ENCODE measurements at places on chromosomes 16 and 17.

DNA sequence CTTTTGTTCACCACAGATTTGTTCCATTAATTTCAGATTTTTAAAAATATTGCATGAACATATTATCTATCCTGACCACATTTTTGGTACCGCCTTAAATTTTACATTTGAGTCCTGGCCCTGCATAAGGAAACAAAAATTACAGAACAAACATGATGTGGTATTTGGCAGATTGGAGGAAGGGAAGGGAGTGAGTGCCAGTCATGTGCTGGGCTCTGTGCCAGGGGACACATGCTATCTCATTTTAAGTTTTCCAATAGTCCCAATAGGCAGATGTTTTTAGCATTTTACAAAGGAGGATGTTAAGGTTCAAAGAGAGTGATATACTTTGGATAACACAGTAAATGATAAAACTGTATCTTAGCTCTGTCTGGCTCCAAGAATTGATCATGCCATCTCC lies 185.1 kb downstream of the CDK5R1 start:
- no peak for DNase-seq

DNA sequence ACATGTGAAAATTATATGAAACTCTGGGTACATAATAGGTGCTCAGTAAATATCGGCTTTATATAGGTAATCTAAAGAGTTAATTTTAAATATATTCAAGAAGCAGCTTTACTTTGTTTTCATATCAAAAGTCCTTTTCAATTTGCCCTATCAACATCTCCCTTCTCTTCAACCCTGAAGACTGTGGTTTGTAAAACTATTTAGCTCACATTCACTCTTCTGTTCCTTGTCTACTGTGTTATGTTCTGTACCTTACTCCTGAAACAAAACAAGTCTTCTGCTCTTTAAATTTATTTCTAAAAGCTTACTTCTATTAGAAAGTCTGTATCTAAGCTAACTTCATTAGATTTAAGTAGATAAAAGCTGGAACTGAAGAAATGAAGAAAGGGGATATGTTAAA lies 301.7 kb upstream of the PMFBP1 start:
- DNase-seq, result no peak

- no peak for DNase-seq
Observed at GRCh38 chr17:78408476-78409050, 30.1 kb downstream of the PGS1 start.

DNA sequence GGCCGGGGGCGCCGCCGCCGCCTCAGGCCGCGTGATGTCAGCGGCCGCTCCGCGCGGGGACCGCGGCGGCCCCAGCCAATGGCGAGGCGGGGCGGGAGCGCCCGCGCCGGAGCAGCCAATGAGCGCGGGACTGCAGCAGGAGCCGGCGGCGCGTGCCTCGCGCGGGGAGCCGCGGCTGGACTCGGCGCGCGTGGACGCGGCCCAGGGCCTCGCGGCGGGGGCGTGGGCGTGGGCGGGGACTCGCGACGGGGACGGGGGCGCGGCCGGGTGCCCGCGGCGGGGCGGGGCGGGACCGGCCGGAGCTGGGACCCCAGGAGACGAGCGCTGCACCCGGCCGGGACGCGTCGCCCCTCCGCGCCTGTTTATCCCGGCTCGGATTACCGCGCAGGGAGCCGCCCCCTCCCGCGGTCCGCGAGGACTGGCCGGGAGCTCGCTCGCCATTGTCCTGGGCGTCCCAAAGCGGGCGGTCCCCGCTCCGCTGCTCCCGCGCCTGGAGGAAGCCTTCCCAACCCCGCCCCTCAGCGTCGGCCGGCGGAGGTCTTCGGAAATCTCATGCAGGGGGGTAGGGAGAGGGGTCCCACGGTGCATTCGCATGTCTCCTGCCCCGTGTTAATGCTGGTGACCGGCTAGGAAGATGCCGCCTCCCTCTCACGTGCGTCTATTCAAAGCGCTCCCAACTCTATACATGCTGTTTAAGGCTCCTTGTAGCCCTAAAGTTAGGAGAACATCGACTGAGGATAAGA lies at the start of gene RNF157:
TSS of gene RNF157 (minus strand) at position 33 of the 743 bp plus-strand sequence. CDS start 253 bp downstream, outside the sequence.
- no peak for DNase-seq

- DNase-seq, result no peak
Observed at GRCh38 chr16:89023151-89023551, 46.1 kb upstream of the CBFA2T3 start.

GRCh38 chr17:13024016-13024415 lies 6.2 kb upstream of the ELAC2 start:
- DNase-seq, result no peak

DNA sequence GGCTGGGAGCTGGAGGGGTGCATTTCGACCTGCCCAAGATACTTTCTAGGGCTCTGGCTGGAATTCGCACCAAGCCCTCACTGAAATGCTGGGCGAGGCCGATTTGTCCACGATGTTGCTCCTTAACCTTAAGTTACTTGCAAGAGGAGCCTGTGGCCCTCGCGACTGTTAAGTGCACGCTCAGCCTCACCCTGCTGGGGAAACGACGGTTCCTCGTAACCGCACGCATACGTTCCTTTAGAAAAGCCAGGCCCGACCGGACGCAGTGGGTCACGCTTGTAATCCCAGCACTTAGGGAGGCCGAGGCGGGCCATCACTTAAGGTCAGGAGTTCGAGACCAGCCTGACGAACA lies 607 bp upstream of the NCOR1 start:
- DNase-seq, result peak; percentile 27

DNA sequence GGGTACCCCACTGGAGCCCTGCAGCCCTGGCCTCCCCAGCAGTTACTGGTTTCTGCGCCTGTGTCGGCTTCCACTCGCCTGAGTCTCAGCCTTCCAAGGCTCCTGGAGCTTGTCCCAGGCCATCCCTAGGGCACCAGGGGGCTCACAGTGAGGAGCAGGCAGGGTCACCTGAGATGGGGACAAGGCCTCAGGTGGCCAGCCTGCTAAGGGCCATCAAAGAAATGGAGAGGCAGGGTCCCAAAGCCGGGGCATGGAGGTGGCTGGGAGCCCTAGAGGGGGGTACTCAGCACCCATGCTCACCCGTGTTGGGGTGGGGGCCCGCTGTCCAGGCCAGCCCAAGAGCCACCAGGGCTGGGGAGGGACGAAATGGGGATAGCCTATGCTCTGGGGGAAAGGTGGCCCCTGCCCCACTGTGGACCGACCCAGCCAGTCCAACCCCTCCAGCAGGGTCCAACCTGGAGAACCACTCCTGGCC lies 1.3 kb downstream of the FASN start:
- DNase-seq, result no peak

- DNase-seq, result no peak
Observed at GRCh38 chr17:56641894-56642293, 48.4 kb downstream of the NOG start.

- DNase-seq, result no peak
Observed at GRCh38 chr16:13911306-13911705, 8.6 kb upstream of the ERCC4 start.

DNA sequence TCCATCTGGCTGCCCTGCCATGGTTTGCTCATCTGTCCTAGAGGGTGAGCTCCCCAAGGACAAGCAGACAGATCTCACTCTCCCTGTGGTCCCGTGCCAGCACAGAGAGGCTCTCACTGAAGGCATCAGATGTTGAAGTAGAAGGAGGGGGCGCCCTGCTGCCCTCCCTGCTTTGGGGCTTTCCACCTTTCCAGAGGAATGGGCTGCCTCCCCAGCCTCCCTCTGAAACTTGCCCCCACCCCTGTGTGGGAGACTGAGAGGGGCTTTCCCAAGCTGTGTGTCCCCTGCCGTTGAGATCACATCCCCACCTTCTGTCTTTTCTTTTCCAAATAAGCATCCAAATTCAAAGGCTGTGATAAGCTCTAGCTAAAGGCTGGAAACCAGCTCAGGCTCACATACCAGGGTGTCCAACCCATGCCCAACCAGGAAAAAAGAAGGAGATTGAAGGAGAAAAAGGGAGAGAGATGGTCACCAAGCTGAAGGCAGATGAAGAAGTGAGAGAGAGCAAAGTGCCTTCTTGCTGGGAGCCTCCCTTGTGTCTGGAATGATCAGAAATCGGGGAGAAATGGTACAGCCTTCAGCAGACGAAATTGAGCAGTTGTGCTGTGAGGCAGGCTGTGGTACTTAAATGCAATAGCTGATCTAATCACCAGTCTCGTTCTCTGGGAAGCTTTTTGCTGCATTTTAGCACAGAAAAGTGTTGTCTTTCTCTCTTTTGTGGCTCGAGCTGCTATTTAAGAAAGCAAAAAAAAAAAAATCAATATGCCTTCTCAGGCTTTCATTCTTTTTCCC lies 145.9 kb upstream of the LHX1 start:
- no peak for DNase-seq

DNA sequence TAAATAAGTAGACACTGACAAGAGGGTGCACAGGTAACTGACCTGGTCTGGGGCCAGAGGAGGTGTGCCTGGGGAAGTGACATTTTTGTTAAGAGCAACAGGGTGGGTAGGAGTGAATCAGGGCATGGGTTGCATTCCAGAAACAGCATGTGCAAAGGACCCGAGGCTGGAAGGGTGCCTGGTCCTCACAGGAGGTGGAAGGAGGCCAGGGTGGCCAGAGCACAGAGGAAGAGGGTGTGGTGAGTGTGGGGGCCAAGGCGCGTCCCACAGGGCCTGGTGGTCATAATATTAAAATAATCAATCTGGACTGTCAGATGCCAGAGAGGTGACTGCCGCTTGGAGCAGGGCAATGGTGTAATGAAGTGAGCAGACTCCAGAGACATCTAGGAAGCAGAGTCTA lies 14.3 kb downstream of the ARHGAP23 start:
- no peak for DNase-seq

- DNase-seq, result no peak
Observed at GRCh38 chr17:70073310-70073709, 1.7 kb upstream of the KCNJ16 start.

- DNase-seq, result no peak
Observed at GRCh38 chr17:67532326-67532871, 155.3 kb downstream of the PITPNC1 start.

DNA sequence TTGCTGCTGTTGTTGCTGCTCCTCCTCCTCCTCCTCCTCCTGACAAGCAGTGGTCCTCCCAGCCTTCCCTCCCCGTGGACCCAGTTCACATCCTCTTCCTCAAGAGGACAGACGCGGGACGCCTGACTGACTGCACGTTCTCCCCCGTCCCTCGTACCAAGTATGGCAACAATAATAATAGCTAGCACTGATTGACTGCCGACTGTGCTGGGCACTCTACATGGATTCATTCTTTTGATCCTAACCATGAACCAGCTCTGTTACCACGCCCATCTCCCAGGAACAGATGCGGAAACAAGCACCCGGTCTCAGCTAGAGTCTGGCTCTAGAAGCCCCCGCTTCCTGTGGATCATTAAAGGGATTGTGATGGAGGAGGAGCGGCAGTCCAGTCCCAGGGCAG lies 78.0 kb downstream of the GNAO1 start:
- no peak for DNase-seq

GRCh38 chr16:14523632-14524031 lies 106.4 kb downstream of the PARN start:
- DNase-seq, result no peak

- no peak for DNase-seq
Observed at GRCh38 chr16:46822270-46822669, 8.7 kb downstream of the C16orf87 start.

- no peak for DNase-seq
Observed at GRCh38 chr17:33679595-33679994, 386.5 kb upstream of the ASIC2 start.

GRCh38 chr16:27301236-27301861 lies 12.4 kb upstream of the IL4R start:
- DNase-seq, result no peak

- no peak for DNase-seq
Observed at GRCh38 chr17:81171941-81172340, 5.9 kb upstream of the AATK start.

- no peak for DNase-seq
Observed at GRCh38 chr17:76546556-76547182, 6.8 kb downstream of the PRCD start.

DNA sequence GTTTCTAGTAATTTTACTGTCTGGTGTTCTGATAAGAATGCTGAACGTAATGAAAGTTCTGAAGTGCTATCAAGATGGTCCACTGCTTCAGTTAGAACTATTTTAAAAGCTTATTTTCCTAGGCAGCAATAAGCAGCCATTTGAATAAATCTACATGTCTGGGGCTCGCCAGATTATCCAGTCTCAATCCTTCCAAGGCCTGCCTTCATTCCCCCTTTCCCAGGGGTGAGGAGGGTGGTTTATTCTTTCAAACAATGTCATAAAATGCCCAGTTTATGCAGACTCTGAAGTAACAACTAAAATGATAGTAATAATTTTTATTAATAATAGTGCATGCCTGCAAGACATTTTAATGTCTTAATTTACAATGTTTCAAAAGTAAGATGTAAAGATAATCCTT lies 2.4 kb downstream of the CDH11 start:
- no peak for DNase-seq

GRCh38 chr17:77264617-77265230 lies 124.0 kb downstream of the SEC14L1 start:
- DNase-seq, result no peak

DNA sequence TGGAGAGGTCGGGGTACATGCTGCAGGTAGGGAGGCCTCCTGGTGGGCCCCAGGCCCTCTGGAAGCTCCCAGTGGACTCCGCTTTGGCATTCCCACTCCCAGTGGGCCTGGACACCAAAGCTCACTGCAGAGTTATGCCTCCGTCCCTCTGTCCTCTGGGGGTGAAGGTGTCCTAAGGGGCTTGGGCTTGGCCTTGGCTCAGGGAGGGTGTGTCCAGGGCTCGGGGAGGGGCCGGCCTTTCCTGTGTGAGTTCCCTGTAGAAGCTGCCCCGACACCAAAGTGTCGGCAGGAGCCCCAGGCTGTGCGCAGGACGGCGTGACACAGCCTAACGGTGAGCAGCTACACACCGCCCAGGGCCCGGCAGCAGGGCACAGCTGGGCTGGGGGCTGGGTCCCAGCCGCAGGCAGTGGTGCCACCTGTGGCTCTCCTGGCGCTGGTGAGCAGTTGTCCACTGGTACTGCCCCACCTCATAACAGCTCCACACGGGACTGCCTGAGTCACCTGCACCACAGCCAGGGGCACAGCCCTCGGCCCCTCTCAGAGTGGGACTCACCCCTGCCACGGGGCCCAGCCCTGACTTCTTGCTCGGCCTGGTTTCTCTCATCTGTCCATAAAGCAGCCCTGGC lies 6.1 kb downstream of the TEPSIN start:
- no peak for DNase-seq

DNA sequence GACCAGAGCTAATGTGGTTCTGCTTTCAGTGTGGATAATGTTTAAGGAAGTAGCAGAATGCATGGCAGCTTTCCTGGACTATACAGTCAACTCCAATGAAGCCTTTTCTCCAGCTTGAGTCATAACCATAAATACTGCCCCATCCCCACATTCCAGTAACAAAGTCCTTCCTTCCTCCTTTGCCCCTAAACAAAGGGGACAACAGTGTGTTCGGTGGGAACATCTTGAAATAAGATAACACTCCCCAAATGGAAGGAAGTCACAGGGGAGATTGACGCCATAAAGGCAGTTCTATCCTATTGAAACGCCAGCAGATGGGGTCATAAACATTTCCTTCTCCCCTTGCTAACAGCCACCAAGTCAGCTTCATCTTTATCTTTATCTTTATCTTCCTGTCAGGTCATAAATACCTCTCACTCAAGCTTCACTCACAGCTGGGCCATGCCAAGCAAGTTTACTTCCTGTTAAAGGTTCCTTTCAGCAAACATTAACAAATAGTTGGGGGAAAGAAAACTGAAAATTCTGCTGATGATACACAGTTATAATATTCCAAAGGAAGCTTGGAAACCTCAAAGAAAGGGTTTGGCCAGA lies 136.7 kb downstream of the SNX11 start:
- DNase-seq, result no peak

- no peak for DNase-seq
Observed at GRCh38 chr17:81511804-81512561, 616 bp downstream of the ACTG1 start.
